HFFc6 (cell line): ENCODE measurements at places on chromosomes 16 and 17.

DNA sequence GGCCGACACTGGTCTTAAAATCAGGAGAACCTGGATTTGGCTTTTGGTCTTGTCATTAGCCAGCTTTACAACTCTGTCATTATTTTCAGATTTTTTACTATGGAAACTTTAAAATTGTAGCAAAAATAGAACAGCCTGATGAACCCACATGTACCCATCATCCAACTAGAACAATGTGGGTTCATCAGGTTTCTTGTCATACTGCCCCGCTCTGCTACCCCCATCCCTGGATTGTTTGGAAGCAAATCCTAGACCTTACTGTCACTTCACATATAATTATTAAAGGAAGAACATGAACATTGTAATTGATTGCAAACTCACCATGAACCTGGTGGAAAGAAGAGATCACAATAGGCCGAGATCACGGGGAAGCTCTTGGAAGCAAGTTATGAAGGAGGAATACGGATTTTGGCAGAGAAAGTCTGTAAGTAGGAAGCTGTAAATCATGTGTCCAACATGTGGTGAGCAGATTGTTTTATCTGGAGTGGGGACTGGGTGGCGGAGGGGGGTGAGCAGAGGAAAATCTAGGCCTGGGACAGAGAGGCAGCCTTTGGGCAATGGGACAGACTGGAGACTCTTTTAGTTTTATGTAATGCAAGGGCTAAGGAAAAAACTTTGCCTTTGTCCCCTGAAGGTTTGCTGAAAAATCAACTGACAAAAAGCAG is 67.0 kb downstream of the PITPNC1 start:
- DNase-seq = no peak

DNA sequence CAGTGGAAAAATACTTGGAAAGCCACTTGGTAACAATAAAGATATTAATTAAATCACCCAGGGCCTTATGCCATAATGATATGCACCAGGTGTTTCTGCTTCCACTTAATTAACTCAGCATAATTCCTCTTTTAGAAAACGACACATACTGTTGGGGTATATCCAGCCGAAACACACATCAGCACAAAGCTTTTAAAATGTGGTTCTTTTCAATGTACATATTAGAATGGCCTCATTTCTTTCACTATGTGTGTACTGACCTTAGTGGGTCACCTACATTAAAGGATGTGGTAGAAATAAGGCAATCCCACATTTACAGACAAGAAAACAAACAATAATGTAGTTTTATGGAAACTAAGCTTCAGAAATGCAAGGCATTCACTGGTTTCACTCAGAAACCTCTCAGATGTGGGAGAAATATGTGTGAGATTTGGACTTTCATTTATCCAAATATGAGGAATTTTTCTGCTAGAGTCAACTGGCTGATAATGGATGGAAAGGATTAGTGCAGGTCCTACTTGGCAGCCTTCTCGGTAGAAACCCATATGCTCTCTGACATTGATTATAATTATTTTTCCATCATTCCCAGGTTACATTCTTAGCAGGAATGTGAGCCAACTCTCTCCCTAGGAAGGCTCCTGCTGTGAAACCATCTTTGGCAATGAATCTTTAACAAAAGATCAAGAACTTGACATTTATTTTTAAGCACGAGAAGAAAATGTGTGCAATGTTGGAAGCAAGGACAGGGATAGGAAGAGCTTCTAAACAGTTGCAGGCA is 66.7 kb upstream of the DHX40 start:
- no peak for DNase-seq

- no peak for DNase-seq
Observed at GRCh38 chr16:85561248-85562092, 51.7 kb upstream of the GSE1 start.

GRCh38 chr16:71555230-71555891 is 21.5 kb downstream of the TAT start:
- no peak for DNase-seq

- DNase-seq = no peak
Observed at GRCh38 chr17:69602972-69603371, 188.5 kb downstream of the MAP2K6 start.

GRCh38 chr17:31838636-31839225 is 20.3 kb downstream of the COPRS start:
- DNase-seq = no peak

- DNase-seq = no peak
Observed at GRCh38 chr17:66675991-66676371, 158.9 kb upstream of the CACNG5 start.

GRCh38 chr16:89815639-89816348 is 653 bp downstream of the FANCA start:
- no peak for DNase-seq

DNA sequence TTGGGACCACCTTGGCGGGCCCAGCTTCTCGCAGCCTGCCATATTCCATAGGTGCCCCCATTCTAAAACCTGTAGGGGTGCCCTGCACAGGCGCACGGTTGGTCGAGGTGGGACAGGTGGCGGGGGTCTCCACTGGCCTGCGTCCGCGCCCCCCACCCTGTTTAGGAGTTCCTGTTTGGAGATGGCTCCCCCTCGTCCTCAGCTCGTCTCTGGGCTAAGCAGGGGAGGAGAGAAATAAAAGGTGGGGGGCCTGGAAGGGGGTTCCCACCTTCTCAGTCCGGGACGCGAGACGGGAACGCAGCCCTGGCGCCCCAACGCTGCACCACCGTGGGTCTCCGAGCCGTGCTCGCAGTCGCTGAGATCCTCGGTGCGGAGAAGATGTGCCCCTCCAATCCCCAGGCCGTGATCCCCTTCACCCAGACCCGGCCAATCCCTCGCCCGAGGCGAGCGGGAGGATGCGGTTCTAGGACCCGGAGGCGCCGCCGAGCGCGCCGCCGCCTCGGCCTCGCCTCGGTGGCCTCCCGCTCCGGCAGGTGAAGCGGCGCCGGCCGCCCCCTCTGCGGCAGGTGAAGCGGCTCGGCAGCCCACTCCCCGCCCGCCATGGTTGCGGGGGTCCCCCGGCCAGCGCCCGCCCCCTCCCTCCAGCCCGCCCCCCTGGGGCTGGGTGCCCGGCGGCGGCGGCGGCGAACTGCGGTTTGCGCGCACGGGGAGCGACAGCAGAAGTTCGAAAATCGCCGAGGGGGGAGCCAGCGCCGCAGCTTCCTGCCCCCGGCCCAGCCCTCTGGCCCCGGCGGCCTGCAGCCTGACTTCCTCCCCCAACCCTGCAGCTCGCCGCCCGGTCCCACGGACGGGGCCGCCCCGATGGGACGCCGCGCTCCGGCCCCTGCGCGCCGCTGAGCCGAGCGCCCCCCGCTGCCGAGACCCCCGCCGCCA is at the start of gene FMNL1:
TSS of gene FMNL1 (plus strand) at position 805 of the 933 bp plus-strand sequence. CDS start 240 bp downstream, outside the sequence.
- DNase-seq = no peak
